ENCODE measurements at places on chromosomes 11 and 22.

DNA sequence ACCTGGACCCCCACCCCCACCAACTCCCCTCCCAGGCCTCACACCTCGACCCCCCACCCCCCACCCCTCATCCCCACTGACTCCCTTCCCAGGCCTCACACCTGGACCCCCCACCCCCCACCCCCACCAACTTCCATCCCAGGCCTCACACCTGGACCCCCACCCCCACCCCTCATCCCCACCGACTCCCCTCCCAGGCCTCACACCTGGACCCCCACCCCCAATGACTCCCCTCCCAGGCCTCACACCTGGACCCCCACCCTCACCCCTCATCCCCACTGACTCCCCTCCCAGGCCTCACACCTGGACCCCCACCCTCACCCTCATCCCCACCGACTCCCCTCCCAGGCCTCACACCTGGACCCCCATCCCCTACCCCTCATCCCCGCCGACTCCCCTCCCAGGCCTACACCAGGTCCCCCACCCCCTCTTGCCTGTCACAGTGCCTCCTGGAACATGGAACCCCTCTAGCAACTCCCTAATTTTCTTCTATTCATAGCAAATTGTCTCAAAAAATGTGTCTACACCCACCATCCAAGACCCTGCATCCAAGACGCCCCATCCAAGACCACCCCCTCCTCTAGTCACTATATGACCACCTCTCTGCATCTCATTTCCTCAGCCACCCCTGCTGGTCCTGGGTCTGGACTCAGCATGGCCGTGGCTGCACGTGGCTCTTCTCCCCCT lies 36.9 kb upstream of the BRSK2 start:
- no peak for DNase-seq

GRCh38 chr22:38338772-38339379 lies 21.6 kb upstream of the CSNK1E start:
- DNase-seq, result no peak

DNA sequence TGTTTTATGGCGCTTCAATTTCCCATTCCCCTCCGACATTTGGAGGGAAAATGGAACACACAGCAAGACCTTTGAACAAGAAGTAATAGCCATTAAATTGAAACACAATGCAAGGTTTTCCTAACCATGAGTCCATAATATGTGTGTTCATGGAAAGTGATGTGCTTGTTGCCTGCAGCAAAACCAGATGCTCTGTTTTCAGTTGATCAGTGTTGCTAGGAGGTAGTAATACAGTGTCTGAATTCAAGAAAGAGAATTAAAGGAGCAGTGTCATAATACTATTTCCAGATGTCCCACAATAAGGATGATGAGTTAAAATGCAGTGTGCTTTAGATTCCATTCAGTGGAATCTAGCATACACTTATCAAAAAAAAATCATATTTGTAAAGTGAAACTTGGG lies 637.4 kb upstream of the API5 start:
- no peak for DNase-seq

GRCh38 chr11:33893711-33894397 lies 2.0 kb upstream of the LMO2 start:
- no peak for DNase-seq
